ENCODE measurements at places on chromosomes 3 and 15.

DNA sequence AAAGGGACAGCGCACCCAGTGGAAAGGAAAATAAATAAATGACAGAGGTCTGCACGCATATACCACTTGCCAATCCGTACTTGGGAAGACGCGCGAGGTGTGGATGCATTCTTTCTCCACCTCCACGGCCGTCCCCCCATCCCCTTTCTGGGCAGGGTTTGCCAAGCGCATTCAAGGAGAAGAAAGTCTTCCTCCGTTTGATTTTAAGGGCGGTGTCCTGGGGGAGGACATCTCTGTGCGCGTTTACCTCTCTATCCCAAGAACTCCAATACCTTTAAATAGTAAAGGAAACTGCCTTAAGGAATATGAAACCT is 576 bp upstream of the MB21D2 start:
- no peak for DNase-seq

GRCh38 chr3:135970506-135971116 is 5.1 kb downstream of the PPP2R3A start:
- peak; percentile 16 for DNase-seq

GRCh38 chr3:127141921-127142730 is 50.8 kb upstream of the PRR23E start:
- DNase-seq, result no peak

- no peak for DNase-seq
Observed at GRCh38 chr15:31577108-31577507, 250.5 kb downstream of the KLF13 start.

- DNase-seq, result no peak
Observed at GRCh38 chr3:24043985-24044384, 98.9 kb downstream of the NR1D2 start.

GRCh38 chr3:85251766-85252165 is 293.0 kb downstream of the CADM2 start:
- DNase-seq, result no peak

GRCh38 chr15:61951949-61952348 is 108.3 kb downstream of the VPS13C start:
- no peak for DNase-seq

DNA sequence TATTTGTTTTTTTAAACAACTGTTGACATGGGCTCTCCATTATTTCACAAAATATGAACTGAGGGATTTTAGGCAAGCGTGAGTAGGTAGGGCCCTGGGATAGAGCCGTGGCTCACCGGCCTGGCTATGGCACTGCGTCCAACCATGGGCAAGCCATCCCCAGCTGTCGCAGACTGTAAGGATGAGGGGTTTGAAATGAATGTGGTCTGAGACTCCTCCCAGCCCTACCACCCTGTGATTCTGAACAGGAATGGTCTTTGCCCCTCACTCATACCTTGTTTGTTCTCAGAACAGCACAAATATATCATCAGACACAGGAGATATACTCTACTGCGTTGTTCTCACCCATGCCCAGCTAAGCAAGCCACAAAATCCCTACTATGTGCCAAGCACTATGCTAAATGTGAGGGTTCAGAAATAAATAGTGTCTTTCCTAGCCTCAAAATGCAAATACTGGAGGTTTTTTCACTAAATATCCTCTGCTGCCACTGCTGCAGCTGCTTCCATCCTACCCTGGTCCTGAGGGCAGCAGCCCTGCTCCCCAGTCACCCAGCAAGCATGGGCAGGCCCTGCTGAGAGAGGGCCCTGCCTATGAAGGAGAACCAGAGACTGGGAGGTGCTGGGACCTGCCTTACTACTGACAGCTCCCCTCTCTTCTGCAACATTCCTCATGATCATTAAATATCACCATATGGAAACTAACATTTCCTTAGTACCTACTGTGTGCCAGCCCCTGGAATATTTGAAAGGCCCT is 102.8 kb downstream of the XXYLT1 start:
- DNase-seq, result no peak

DNA sequence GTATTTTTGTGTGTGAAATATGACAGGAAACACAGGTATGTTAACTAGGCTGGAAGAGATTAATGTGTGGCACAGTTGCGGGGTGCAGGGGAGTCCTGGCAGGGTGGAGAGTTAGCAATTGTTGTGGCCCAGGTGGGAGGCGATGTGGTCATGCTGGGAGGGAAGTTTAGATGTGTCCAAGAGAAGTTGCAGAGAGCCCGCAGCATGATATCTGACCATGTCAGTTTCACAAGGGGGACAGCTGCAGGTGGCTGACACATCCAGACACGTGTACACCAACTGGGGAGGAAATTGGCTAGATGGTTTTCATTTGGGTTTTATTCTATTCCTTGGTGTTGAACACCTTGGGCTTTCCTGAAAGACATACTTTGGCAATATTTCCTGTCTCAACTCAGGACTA is 172.8 kb upstream of the RGMA start:
- no peak for DNase-seq

DNA sequence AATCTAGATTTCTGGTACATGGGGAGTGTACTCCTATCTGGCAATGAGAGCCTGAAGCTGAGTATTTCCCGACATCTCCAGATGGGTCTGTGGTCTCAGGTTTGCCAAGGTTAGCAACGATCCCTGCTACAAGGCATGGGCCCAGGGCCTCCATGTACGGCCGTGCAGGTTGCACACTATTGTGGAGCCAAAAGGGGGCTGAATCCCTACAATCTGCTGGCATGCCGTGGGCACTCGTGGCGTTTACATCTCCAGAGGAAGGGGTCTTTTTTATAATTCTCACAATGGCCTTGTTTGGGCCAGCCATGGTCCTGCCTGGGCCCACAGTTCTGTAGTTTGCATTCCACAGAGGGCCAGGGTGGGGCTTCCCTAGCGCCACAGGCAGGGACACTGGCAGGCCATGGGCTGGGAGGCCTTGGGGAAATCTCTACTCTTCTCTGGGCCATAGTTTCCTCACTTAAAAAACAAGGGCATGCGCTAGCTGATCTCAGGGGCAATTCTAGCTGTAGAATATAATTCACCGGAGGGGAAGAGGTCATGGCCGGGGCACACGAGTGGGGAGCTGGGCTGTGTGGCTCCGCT is 68.9 kb upstream of the TLE3 start:
- DNase-seq, result no peak

DNA sequence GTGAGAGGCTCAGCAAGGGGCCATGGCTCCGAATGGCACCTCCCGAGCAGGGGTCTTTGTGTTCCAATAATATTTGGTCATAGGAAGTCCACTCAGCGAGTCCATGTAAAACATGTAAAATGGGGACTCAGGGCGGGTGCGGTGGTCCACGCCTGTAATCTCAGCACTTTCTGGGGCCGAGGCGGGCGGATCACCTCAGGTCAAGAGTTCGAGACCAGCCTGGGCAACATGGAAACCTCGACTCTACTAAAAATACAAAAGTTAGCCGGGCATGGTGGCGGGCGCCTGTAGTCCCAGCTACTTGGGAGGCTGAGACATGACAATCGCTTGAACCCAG is 26.4 kb downstream of the EFCC1 start:
- DNase-seq, result no peak

GRCh38 chr3:120841264-120841663 is 66.7 kb upstream of the STXBP5L start:
- DNase-seq, result no peak

DNA sequence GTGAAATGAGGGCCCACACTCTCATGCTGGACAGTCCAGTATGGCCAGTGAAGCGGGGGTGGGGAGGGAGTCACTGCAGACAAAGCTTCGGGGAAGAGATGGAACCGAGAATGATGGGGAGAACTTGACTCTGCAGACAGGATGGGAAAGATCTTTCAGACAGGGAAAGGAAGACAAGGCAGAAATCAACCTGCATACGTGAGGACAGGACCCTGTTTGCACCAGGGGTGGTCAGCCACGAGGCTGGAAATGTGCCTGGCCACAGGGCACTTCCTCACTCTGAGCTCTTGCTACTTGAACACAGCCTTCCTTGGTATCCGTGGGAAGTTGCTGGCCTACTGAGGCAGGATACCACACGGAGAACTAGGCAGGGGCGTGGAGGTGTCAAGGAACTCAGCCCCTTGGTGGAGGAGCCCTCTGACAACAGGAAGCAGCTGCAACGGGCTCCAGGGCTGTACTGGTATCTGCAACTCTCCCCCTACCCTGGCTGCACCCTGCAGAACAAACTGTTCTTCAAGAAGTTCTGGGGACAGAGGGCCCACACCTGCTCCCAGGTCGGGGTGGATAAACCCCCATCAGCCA is 9.3 kb upstream of the SRP14 start:
- no peak for DNase-seq

- DNase-seq, result no peak
Observed at GRCh38 chr15:41958002-41958420, 14.3 kb downstream of the EHD4 start.

- DNase-seq, result peak; percentile 96
Observed at GRCh38 chr3:194003114-194004057, 132.6 kb upstream of the HES1 start.

GRCh38 chr3:18868911-18869689 is 279.2 kb upstream of the KCNH8 start:
- DNase-seq, result no peak

- DNase-seq, result no peak
Observed at GRCh38 chr3:29436612-29437323, 155.9 kb downstream of the RBMS3 start.

DNA sequence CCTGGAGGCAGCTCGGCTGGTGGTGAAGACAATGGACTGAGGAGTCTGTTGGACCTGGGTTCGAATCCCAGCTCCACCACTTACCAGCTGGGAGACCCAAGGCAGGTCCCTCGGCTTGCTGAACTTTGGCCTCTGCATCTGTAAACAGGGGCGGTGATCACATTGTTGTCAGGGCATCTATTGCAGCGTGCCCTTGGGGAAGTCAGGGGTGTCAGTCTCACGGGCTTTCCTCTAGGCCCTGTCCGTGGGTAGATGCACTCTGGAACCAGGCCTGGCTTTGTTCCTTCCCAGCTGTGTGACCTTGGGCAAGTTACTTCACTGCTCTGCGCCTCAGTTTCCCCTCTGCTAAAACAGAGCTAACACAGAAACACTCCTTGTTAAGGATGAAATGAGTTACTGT is 68.8 kb upstream of the SLC6A6 start:
- no peak for DNase-seq

- no peak for DNase-seq
Observed at GRCh38 chr3:123123716-123124616, 57.1 kb downstream of the PDIA5 start.

GRCh38 chr3:113274425-113275257 is 63.3 kb downstream of the BOC start:
- no peak for DNase-seq

DNA sequence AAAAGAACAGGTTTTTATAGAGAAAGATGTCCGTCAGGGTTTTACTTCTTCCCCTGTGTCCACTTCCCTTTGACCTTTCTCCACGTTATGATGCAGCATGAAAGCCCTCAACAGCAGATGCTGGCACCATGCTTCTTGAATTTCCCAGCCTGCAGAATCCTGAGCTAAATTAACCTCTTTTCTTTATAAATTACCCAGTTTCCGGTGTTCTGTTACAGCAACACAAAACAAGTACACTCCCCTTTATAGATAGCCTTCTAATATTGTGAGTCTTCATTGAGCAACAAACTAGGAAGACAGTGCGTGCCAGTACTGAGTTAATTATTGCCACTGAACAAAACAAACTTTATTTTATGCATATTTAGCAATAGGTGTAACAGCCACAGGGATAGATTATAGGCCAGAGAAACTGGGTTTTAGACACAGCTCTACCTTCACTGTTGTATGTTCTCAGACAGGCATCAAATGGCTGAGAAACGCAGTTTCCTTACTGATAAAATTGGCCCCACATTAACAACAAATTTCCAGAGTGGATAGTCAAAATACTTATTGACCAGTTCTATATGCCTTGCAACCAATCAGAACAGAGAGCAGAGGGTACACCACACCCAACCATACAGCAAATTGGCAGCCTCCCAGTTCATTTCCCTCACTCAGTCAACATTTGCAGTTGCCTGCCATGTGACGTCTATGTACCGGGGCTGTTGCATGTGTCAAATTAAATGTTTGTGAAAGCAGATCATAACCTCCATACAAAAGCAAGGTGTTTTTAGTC is 14.4 kb upstream of the TBL1XR1 start:
- no peak for DNase-seq

GRCh38 chr3:45719655-45720487 is 30.7 kb downstream of the SACM1L start:
- DNase-seq, result no peak

- no peak for DNase-seq
Observed at GRCh38 chr3:20916951-20917606, 731.1 kb upstream of the SGO1 start.

GRCh38 chr3:134008630-134009156 is 21.0 kb downstream of the SLCO2A1 start:
- peak; percentile 99 for DNase-seq

DNA sequence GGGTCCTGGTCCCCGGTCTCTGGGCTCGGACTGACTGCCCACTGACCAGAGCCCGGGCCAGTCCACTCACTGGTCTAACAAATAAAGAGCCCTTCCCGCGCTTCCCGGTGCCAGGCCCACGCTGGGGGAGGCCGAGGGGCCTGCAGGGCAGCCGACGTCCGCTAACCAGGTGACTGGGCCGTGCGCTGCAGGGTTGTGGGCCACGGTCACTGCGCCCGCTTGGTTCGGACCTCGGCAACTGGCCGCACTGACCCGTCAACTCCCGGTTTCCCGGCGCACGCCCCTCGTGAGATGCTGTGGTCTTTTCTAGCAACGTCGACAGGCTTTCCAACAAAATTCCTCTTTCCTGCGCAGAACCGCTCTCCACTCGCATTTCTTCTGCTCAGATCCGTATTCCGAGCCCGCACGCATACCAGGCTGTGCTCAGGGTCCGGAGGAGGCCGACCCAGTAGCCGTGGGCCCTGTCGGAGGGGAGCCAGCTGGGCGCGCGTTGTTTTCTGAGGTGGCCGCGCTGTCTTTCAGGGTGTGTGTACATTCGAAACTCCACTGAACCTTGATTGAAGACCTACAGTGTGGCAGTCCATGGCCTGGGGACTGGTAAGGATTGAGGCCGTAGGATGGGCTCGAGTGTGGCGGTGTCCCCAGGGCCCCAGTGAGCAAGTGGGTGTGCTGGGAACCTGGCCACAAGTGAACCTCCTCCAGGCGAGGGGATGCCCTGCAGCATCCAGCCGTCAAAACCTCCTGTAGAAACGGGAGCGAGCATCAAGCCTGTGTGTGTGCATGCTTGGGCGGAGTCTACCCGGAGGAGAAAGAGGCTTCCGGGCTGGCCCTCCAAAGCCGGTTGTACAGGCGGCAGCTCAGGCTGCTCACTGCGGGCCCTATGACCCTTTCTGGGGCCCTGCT is 875 bp upstream of the NT5DC2 start:
- DNase-seq, result peak; percentile 62

GRCh38 chr15:34952481-34952880 is 17.1 kb downstream of the AQR start:
- no peak for DNase-seq

DNA sequence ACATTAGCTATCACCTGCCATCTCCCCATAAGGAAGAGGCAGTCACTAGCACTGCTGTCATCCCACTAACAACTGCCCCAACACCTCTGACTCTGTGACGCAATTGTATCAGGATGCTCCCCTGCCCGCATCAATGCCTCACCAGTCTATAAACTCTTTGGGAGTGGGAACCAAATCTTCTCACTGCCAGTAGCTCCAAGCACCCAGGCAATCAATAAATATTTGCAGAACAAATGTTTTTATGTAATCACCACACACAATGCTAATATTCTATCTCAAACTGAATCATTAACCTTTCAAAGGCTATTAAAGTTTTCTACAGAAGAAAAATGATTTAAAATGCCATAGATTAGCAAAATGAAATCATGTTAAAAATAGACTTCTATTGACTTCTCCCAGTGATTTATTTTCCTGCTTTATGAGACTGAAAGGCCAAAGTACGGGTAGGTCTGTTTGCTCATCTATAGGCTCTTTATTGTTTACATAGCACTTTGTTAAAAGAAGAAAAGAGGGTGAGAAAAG is 131.3 kb downstream of the PLD1 start:
- no peak for DNase-seq

- DNase-seq, result no peak
Observed at GRCh38 chr3:147832611-147833010, 423.4 kb downstream of the ZIC1 start.
